ENCODE measurements at places on chromosomes 6 and 20.

DNA sequence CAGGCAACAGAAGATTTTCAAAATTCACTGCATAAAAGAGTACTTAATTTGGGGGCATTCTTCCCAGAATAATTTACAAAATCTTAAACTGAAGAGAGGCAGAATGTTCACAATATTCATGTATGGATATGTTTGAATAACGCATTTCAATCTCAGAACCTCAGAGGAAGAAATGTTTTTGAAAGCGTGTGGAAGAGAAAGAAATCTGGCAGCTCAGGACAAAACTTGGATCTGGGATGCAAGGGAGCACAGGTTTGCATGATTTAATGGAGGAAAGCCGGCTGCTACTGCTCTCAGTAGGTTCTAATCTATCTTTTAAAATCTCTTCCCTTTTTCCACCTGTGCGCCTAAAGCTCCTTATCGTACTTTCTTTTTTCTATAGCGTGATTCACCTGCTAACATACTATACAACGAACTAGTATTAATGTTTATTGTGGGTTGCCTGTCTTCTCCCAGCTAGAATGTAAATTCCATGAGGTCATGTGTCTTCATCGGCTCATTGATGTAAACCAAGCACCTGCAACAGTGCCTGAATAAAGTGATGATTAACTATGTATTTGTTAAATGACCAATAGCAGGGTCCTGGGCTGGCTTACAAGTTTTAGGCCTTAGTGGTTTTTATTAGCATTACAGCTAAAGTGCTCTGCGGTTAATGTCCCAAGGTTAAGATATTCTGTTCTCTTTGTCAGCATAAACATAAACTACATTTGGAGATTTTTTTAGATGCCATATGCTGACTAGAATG is 15.3 kb downstream of the PRL start:
- DNase-seq = no peak

GRCh38 chr6:75551367-75551952 is 50.2 kb upstream of the SENP6 start:
- DNase-seq = no peak

- DNase-seq = no peak
Measured at GRCh38 chr6:41709375-41709774, 26.0 kb downstream of the TFEB start.

- no peak for DNase-seq
Measured at GRCh38 chr20:2538931-2539720, 2.8 kb downstream of the TMC2 start.
